ENCODE measurements at places on chromosomes 3 and 15.
A peak's percentile ranks its signal among the peaks of the same experiment; 100 is the strongest.

DNA sequence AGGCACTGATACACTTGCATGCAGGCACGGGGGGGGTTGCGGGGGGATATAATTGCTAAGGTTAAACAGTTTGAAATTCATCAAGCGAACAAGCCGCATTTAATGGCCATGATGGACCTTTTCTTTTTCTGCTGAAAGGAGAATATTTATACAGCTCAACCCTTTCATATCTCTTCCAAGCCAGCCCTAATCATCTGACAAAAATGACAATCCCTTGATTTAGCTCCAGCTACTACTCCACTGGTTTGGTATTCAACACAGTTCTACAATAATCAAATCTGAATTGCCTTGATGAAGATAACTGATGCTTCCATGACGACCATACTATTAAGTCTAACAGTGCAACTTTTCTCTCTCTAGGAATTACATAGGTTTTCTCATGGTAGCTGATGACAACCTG is 374.9 kb downstream of the PLCL2 start:
- DNase-seq, result no peak

DNA sequence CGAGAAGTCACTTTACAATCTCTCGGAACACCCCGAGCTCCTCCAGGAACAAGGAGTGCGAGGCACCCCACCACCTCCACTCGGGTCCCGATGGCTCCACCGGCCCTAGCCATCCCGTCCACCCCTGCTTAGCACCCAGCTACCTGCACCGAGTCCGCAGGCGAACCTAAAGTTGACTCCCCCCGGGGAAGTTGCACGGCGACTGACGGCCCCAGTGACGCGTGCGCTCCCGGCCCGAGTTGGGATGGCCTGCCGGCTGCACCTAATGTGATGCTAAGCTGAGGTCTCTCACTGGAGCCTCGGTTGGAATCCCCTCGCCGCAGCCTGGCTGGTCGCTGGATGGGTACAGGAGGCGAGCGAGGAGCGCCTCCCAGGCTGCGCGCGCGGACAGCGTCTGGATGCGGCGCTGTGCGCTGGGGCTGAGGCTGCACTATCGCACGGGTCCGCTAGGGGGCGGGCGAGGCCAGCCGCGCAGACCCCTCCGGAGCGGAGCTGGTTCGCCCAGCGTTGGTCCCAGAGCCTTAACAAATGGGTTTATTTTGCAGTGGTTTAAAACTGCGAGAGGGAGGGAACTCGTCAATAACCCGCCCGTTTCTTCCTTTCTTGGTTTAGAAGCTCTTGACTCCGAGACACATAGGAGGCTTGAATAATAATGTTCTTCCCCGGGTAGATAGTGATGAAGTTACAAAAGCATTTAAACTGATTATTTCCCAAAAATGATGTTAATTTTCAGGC is at the start of gene OXTR:
Gene OXTR (minus strand): TSS at position 526 of the 735 bp plus-strand sequence. CDS start 1,426 bp downstream, outside the sequence.
- peak; percentile 53 for DNase-seq

GRCh38 chr3:22951910-22952309 is 251.2 kb upstream of the UBE2E2 start:
- DNase-seq, result no peak

DNA sequence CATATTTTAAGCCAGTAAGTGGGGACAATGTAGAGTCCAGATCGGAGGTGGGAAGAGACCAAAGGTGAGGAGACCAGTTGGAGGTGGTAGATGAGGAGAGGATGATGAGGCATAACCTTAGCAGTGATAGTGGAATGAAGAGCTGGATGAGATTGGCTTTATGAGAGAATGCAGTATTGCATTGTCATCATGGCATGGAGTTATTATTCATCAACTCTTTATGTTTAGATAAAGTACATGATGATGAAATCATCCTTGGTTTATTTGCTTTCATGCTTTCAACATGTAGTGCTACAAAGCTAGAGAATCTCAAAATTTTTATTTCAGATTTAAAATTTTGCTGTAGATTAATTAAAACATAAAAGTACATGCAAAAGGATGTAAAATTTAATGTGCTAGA is 64.0 kb downstream of the PPM1L start:
- DNase-seq, result no peak

DNA sequence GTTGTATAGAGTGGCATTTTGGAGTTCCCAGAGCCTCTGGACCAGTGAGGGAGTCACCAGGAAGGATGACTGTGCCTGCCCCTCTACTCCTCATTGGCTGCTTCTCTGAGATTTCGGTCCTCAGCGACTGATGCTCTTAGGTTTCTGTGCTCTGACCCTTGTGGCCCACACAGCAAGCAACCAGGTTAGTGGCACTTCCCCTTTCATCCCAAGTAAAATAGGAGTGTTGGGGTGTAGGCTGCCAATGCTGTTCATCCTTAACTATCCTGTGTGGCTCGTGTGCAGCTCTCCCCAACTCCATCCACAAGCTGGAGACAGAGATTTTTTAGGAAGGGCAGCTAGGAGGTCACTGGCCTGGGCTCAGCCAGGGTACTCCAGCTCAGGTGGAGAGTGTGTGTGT is 21.3 kb downstream of the PRR23A start:
- no peak for DNase-seq

DNA sequence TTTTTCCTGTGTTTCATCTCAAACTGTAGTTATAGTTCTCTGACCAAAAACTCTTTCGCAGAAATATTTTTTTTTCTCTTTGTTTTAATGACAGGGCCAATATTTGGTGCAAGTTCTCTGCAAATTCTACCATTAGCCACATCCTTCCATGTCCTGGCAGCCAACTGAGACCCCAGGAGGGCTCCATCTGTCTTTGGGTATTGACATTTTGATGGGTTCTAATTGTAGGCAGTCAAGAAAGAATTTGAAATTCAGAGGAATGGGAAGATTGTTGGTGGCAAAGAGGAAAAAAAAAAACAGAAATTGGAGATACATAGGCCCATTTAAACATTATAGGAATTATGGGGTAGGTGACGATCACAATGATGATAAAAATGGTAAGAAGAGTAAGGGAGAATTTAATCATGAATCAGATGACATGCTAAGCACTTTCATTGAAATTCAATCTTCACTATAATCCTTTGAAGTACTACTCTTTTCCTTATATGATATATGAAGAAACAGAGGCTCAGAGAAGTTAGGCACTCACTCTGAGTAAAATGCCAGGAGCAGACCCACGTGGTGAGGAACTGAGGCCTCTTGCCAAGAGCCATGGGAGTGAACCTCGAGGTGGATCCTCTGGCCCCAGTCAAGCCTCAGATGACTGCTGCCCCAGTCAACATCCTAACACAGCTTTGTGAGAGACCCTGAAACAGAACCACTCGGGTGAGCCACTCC is 151.4 kb downstream of the PDZRN3 start:
- no peak for DNase-seq

DNA sequence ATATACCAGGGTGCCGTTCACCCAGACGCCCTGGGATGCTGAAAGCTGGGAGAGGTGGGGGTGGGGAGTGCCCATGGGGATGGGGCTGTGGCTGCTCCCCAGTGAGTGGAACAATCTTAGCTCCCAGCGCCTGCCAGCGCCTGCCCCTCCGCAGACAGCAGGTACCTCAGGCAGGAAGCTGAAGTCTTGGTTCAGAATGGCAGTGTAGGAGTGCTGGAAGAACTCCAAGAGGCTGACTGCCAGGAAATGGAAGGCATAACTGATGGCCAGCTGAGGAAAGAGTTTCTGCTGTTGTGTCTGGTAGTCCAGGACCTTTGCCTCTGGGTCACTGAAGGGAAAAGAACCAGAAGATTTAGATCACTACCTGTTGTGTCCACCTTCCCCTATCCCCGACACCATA is 8.4 kb downstream of the ACOX2 start:
- peak; percentile 63 for DNase-seq

GRCh38 chr3:195133462-195133861 is 137.5 kb downstream of the XXYLT1 start:
- peak; percentile 45 for DNase-seq

DNA sequence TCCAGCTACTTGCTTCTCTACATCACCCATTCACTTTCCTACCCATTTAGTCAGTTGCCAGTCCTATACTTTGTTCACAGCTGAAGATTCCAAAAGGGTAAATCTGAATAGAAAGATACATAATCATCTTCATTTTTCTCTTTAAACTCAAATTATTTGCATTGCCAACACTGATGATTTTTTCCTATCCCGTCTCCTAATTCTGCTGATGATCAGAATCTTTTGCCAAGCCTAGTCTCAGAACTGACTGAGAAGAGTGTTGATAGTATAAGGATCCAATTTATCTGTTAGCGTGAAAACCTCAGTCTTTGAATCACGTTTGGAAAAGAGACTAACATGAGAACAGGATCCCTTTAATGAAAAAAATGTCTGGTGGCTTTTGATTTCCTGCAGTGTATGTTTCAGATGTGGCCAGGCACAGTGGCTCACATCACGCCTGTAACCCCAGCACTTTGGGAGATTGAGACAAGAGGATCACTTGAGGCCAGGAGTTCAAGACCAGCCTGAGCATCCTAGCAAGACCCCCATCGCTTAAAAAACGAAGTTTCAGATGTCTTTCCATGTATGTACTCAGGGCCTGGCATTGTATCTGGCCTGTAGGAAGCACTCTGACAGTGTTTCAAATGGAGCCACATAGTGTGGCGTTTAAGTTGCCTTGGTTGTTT is 169.4 kb downstream of the KLHL25 start:
- DNase-seq, result no peak

- no peak for DNase-seq
Measured at GRCh38 chr3:33799202-33799551, 747 bp downstream of the PDCD6IP start.

DNA sequence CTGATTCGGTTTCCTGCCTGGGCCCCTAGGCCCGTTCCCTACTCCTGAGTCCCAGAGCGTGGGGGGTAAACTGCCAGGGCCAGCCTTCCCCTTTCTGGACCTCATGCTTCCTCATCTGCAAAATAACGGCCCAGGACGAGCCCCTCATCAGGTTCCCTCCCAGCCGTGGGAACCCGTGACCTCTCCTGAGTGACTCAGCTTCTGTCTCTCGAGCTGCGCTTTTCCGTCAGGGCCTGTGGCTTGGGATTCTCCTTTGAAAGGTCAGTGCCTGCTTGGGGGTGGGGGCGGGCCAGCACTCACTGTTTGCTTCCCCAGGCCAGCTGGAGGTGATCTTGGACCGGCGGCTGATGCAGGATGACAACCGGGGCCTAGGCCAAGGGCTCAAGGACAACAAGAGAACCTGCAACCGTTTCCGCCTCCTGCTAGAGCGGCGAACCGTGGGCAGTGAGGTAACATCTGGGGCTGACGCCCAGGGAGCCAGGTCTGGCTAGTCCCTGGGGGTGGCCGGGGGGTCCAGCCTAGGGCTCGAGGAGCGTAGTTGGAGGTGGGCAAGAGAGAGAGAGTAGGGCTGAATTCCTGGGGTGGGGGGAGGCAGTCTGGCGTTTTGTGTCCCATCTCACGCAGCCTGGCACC is 12.8 kb downstream of the MAN2A2 start:
- DNase-seq, result peak; percentile 34

GRCh38 chr3:30845606-30846005 is 48.9 kb downstream of the GADL1 start:
- DNase-seq, result no peak

DNA sequence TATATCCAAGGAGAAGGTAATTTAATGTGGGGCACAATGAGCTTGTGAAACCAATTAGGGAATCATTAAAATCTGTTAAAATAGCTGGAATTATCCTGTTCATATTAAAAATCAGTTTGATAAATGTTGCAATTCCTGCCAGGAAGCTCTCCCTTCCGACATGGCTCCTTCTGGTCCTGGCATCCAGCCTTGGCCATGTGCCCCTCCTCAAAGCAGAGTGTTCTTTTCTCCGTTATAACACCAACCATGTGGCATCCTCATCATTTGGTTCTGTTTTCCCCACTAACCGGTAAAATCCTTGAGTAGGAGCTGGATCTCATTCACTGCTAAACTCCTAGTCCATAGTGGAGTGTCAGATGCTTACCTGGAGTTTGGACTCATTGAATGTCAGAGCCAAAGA is 127.2 kb downstream of the ARNT2 start:
- DNase-seq, result no peak

- DNase-seq, result no peak
Measured at GRCh38 chr3:64331605-64332004, 106.3 kb upstream of the PRICKLE2 start.

DNA sequence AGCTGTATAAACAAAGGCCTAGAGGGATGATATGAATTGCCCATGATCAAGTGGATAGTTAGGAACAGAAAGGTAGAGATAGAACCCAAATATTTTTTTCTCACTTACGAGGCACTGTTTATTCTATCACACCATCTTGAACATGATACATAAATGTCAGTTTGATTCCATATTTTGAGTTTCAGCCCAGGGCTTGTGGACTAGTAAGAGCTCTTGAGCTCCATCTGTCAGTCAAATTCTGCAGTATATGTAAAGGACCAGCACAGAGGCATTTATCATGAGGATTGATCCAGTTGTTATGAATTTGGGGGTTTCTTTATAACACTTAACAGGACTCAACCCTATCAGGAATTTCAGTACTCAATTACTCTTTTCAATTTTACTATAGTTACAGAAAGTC is 4.8 kb downstream of the SLC27A2 start:
- DNase-seq, result no peak

DNA sequence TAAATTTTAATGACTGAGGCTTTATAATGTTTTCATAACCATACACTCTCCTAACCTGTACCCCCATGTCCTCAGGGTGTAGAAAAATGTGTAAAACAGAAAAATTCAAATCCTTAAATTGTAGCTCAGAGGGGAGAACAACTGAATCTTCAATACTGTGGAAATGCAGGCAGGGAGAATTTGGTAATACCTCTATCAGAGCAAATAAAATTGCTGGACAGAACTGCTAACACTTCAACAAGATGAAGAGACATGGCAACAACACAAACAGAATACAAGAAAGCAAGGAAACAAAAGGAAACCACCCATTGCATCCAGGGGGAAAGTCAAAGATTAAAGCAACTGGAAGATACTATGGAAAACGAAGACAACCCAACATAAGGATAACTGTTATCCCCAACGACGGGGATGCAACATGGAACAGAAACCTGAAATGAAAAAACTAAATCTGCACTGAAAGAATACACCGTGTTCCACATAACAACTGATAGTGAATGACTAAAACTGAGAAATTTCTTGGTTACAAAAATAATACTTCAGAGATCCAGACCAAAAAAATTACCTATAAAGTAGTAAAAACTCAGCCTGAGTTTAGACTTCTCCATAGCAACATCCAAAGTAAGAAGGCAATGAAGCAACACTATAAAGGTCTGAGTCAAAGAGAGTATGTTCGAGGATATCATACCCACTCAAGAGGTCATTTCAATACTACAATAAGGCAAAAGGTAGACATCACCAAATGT is 48.5 kb downstream of the HACD2 start:
- no peak for DNase-seq

DNA sequence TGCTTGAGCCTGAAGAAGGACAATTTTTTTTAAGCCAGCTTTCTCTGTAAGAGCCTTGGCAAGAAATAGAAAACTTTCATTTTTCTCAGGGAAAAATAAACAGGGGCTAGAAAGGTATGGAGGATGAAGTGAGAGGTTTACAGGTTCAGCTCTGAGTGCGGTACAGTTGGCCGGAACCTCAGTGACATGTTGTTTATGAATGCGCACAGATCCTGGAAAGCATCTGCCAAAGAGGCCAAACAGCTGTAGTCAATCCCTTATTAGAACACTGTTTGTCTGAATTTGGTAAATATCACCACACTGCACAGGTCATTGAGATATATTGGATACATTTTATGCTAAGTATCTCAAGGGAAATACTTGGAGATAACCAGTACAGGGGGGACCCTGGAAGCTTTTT is 561.8 kb upstream of the MDFIC2 start:
- DNase-seq, result no peak

All from left colon (tissue), 2 donors.